ENCODE measurements at places on chromosomes 12 and 14.
A peak's percentile ranks its signal among the peaks of the same experiment; 100 is the strongest.

- DNase-seq = no peak
Observed at GRCh38 chr12:89243771-89244170, 108.5 kb downstream of the DUSP6 start.

GRCh38 chr14:66511849-66512248 lies 3.9 kb downstream of the GPHN start:
- DNase-seq = no peak

DNA sequence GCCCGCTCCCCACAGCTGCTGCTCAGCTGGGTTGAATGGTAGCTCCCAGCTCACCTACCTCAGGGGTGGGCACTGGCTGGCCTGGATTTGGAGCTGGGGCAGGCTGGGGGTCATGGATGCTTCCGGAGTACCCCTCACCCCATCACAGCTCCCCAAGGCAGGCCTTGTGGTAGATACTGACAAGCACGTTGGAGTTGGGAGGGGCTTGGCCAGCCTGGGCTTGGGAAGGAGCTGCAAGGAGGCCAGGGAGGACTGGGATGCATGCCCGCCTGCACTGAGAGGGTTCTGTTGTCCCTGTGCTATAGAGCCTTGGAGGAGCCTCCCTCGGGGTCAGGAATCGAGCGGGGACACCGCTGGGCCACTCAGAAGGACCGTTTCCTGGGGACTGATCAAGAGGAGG lies 14.2 kb downstream of the TMEM63C start:
- no peak for DNase-seq

DNA sequence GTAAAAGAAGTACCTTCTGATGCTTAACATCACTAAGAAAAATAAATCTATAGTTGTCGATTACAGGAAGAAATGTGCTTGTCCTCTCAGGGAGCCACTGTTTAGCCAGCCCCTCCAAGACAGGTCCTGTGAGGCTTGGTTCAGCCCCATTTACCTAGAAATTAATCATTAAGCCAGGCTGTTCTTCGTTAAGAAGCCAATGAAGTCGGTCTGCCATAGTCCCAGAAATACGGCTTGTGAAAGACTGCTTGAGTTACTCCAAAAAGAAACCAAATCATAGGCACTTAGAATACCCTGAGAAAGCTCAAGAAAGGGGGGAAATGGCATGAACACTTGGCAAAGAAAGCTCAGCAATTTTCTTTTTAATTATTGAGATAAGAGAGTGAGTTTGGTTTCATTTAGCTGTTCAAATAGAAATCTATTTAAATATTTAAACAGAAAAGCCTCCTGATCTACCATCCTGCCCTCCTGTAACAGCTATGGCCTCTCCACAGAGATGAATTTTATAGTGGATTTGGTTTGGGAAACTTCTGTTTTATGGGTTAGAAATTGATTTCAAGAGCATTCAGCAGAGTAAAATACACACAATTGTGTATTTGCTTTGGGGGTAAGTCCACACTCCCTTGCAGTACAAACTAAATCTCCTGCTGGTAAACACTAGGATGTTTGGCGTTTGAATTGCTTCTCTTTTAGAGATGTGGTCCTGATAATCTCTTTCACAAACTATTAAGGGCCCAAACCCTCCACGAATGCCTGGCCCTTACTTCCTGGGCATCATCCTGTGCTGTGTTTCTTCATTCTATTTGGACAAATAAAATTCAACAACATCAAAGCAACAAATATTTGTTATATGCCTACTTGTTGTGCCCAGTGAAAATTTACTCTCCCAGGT lies 234.4 kb downstream of the SEC23A start:
- DNase-seq = no peak

DNA sequence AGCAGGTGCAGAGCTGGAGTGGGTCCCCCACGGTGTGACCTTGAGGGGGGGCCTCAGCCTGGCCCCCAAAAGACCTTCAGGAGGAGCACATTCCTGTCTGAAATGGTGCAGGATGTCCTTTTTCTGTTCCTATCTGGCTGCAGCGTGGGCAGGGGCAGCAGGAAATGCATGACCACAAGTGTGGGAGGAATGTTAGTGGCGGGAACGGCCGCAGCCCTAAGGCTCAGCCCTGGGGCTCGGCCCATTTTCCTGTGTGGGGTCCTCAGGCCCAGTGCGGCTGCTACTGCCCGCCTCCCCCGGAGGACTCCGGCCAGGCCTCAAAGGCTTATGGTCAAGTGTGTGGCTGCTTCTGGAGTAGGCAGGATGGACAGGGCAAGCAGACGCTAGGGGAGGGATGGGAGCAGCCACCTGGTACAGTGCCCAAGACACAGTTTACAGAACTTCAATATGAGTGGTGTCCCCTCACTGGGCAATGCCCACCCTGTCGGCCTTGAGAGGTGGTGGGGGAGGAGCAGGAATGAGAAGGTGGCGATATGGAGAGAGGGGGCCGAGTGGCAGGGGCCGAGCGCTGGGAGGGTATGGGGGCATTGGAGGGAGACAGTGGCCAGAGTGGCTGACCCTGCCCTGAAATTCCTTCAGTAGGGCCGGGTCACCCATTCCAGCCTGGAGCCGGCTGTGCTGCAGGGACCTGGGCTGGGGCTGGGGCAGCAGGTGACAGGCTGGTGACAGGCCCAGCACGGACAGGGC lies 137.4 kb downstream of the CALM1 start:
- no peak for DNase-seq

GRCh38 chr12:93139028-93139665 lies 210.1 kb upstream of the EEA1 start:
- DNase-seq = peak; percentile 58

DNA sequence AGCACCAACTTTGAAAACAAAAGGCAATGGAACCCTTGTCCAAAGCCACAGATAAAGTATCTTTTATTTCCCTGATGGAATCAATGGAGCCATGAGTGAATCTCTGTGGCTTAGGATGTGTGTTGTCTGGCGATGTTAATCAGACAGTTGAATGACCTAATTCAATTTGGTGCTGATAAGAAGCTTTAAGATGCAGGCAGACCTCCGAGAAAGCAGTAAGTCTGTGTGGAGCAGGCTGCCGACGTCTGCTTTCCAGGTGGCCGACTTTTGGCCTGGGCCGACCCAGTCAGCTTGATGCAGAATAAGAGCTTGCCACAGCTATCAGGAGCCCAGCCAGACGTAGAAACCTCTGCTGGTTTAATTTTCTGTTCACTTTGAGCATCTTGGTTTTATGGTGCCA lies 21.1 kb upstream of the TMEM132C start:
- no peak for DNase-seq

- DNase-seq = peak; percentile 51
Observed at GRCh38 chr14:80850197-80850814, 91.2 kb downstream of the CEP128 start.

All from pons (tissue), 1 donor.